CD4-positive, alpha-beta T cell treated with Interleukin-4 for 4 hours (primary cell): ENCODE measurements at places on chromosomes 7 and 10.

- DNase-seq = no peak
Observed at GRCh38 chr10:19634163-19634562, 182.1 kb upstream of the PLXDC2 start.

DNA sequence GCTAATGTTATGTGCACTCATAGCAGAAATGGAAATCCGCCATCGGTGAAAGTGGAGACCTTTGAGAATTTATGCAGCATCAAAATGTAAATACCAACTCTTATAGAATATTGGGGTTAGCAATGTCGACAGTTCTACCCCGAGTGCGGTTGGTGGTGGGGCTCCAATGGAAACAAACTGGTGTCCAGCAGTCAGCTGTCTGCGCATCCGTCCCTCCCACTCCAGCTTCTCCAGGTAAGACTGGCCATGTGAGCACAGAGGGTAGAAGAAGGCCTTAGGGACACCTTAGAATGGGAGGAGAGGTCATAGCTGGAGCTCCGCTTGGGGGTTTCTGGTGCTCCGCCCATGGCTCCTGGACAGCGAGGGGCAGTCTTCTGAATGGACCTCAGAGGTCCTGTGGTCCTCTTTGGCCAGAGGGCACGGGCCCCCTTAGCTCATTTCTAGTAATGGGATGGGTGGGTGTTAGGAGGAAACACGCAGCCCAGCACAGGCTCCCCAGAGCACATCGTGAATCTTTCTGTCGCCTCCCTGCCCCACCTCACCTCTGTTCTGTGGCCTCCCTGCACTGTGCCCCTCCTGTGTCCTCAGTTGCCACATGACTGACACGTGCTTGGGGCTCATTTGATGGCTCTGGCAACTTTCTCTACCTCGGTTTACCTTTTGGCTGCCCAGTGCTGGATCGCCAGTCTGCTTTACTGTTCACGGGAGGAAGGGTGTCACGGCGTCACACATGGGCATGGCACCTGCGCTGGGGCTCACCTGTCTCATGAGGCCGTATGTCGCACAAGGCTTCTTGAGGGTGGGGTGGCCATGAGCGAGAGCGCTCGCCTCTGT is 50.0 kb downstream of the MGMT start:
- DNase-seq = no peak

GRCh38 chr7:15407910-15408309 is 153.9 kb downstream of the AGMO start:
- DNase-seq = no peak

GRCh38 chr10:131043039-131043691 is 268.4 kb downstream of the TCERG1L start:
- no peak for DNase-seq

- no peak for DNase-seq
Observed at GRCh38 chr10:95547791-95548435, 13.3 kb downstream of the SORBS1 start.

- peak; percentile 66 for DNase-seq
Observed at GRCh38 chr10:70093335-70093944, 39.2 kb downstream of the AIFM2 start.

- DNase-seq = no peak
Observed at GRCh38 chr7:132402096-132402495, 174.2 kb downstream of the PLXNA4 start.

GRCh38 chr10:125048094-125048864 is 106.4 kb downstream of the ZRANB1 start:
- DNase-seq = peak; percentile 42

- no peak for DNase-seq
Observed at GRCh38 chr10:50379616-50380015, 128.3 kb upstream of the ASAH2 start.

DNA sequence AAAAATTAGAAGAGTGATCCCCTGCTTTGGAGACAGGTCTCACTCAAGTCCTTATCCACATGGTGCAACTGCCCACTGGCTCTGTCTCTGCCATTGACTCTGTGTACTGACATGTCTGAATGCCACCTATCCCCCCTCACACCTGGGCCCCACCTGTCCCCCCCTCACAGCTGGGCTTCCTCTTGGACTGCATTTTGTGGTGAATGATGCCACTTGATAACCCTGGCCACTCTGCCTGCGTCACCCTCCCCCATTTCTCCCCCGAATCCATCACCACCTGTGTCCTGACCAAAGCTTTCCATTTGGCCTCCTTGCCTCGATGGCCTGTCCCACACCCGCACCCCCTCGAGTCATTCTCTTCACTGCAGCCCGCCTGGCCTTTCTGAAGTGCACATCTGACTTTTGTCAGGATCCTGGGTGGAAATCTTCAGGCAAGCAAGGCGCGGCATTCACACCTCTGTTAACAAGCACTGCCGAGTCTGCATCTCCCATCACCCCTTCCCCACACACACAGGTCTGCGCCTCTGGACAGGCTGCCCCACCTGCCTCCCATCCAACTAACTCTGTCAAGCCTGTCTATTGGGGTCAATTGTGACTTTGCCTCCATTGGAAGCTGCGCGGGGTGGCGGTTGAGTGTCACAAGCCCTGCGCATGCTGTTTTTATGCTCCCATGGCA is 175.3 kb upstream of the KLF14 start:
- DNase-seq = no peak

- DNase-seq = no peak
Observed at GRCh38 chr7:137836541-137836940, 10.2 kb downstream of the DGKI start.

- no peak for DNase-seq
Observed at GRCh38 chr10:112752288-112752687, 197.8 kb upstream of the TCF7L2 start.

DNA sequence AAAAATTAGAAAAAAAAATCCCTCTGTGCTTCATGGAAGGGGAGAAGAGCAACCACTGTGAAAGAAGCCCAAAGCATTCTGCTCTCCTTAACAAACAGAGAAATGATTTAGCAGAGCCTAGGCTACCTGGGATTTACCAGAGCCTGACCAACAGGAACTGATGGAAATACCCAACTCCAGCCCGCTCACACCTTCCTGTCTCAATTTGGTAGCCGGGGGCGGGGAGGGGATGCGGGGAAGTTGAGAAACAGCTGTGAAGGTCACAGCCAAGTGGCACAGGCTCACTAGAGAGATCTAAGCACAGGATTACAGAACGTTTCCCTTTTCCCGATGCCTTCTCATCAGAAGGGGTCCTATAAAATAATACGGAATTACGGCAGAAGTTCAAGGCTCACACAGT is 17.6 kb downstream of the RSU1 start:
- no peak for DNase-seq

- DNase-seq = no peak
Observed at GRCh38 chr7:22250390-22250789, 106.6 kb downstream of the RAPGEF5 start.

DNA sequence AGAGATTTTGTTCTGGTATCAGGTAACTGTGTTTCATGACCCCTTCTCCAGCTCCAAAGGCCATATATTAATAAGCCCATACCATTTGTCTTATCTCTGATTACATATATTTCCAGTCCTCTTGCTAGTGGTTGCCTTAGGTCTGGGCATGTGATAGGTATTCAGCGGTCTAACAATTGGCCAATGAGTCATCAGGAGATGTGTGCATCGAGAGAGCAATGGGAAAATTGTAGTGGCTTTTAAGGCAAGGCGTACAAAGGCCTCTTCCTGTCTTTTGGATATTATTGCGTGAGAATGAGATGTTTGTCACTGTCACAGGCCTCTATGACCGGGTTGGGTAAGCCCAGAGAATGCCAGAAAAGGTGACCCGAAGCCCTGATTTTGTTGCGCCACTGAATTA is 38.6 kb upstream of the SFRP5 start:
- DNase-seq = no peak

DNA sequence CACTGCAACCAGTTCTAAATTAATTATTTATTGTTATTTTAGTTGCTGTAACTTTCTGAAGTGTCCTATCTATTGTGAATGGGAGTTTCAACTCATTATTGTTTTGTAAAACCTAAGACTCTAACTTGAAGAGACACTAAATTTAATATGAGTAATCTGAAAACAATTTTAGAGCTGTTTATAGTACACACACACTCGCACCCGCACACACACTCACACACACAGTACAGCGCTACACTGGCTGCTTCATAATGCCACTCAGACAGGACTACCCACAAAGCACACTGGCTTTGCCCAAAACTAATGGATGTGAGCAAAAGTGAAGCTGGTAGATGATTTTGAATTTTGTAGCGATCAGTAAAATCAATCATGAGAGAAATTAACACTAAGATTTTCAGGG is 238.9 kb upstream of the ETV1 start:
- DNase-seq = no peak

GRCh38 chr7:114310345-114311110 is 104.1 kb upstream of the FOXP2 start:
- no peak for DNase-seq

- DNase-seq = no peak
Observed at GRCh38 chr7:1671594-1672451, 1.7 kb downstream of the ELFN1 start.

- no peak for DNase-seq
Observed at GRCh38 chr10:93166134-93166533, 92.4 kb downstream of the CYP26A1 start.

GRCh38 chr7:30743371-30744074 is 8.4 kb upstream of the INMT start:
- no peak for DNase-seq

- no peak for DNase-seq
Observed at GRCh38 chr7:142150356-142150755, 38.8 kb downstream of the MGAM2 start.

DNA sequence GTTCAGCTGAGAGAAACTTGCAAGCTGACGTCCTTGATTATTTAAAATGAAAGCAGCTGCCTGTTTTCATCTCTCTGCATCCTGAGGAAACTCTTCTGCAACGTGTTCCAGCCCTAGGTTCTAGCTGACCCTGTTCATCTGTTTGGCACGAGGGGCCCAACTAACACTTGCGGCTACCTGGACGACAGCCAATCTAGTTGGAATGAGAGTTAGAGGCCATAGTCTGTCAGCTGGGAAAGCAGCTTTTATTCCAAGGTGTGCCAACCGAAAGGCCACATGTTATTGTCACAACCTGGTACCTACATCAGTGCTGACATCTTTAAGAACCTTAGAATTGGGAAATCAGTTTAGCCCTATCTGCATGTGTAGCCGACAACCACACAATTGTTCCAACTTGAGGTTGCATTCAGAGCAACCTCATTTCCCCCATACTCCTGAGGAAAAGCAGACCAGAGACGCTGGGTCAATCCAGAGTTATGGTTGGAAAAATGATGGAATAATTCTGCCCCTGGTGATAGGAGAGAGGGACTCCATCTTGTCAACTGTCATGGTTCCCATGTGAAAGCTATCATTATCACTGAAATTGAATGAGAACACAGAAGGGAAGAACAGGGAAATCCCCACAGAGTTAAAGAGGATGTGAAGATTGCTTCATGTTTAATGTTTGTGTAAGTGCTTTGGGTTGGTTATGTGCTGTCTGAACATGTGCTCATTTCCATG is 121.6 kb downstream of the EGFR start:
- no peak for DNase-seq

DNA sequence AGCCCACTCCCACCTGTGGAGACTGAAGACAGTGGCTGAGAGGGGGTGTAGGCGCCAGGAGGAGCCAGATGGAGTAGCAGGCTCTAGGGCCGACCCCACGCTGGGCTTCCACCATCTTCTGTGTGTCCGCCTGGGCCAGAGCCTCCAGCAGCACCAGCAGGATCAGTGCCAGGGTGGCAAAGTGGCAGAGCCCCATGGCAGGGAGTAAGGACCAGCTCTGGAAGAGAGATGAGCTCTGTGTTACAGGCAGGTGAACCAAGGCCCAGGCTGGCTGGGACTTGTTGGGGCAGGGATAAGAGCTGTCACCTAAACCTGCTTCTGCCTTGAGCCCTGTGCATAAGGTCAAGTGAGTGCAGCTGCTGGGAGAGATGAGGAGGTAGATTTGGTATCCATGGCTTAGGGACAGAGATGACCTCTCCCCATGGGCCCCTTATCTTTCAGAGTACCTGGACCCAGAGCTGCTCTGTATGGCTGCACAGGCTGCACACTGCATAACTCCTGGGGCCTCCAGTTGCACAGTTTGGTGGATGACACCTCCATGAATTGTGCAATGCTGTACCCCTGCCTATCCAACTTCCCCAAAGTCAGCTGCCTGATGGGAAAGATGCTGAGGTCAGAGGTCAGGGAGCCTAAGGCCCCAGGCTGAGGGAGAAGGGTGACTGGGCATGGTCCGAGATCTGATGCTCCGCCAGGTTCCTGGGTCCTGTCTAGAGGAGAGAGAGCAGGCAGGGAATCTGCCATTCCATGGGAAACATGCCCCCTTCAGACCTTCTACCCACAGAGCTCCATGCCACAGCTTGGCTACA is 7.4 kb upstream of the SAMD8 start:
- DNase-seq = no peak

DNA sequence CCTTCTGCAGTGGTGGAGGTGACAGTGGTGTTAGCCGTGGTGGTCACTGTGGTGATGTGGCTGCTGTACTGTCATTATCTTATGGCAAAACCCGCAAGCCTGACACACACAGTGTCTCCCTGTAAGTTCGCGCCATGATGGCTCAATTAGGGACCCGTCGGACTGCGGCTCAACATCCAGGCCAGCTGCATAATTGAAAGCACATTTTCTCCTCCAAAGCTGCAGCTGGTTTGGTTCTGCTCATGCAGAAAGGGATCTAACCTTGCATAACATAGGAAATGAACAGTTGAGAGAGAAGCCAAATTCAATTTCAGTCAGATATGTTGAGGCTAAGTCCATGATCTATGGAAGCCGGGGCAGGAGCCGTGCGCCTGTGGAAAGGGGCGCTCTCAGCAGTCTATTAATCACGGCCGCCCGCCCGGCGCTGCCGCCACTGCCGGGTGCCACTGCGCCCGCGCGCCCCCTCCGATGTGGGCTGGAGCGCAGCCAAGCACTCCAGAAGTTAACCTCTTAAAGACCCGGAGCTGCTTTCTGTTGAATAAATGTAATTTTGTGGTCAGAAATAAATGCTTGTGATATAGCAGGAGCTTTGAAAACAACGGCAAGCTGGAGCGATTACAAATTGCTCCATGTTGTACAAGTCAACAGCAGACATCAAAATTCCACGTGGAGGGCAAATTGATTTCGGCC is 227.7 kb downstream of the CUX1 start:
- DNase-seq = no peak

GRCh38 chr10:73873142-73873837 is 1.1 kb downstream of the CAMK2G start:
- no peak for DNase-seq

- no peak for DNase-seq
Observed at GRCh38 chr10:29841724-29842649, 207.2 kb upstream of the SVIL start.
